ENCODE measurements at places on chromosomes 6 and 20. TPM values are rescaled to one million over a fixed set of nuclear protein-coding genes. Genes with fewer than 3 reads are reported as not detected.

DNA sequence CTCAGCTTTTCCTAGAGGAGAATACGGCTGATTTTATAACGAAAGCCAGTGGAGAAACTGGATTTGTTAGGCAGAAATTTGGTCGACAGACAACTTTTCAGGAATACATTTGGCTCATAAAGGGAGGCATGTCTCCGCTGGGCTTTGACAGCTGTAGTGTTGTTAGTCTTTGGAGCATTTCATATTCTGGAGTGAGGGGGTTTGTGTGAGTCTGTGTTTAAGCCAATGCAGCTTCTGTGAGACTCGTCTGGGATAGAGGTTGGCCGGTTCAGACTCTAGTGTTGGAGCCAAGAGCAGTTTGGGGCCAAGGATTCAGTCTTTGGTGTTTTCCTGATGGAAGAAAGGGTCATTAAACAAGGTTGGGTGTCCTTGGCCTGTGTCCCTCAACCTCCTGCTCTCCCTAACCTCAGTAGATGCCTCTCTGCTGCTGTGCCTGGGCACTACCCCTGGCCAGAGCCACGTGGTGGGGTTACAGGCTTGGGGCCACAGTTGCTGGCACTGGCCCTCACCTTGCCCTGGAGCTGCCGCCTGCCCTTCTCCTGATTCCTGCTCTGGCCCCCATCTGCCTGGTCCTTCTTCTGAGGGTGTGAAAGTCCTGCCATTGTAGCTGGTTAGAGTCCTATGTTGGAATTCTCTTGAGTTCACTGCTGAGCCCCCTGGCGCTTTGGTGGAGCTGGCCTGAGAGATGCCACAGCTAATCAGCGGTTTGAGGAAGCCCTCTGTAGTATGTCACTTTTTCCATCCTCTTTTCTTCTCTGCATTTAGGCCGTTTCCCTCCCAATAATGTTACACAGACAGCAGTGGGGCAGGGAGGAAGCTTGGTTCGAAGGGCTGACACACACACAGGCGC lies 6.9 kb downstream of the PTK7 start:
- H3K27me3 ChIP-seq = no peaks in the 10 kb centered on the region
- no peaks in the 10 kb centered on the region for H3K36me3 ChIP-seq
- no peak overlapping the region for H3K27ac ChIP-seq
- DNase-seq = no peak
- H3K4me3 ChIP-seq = no peak overlapping the region

The SALL4 gene
- total RNA-seq = not detected

DNA sequence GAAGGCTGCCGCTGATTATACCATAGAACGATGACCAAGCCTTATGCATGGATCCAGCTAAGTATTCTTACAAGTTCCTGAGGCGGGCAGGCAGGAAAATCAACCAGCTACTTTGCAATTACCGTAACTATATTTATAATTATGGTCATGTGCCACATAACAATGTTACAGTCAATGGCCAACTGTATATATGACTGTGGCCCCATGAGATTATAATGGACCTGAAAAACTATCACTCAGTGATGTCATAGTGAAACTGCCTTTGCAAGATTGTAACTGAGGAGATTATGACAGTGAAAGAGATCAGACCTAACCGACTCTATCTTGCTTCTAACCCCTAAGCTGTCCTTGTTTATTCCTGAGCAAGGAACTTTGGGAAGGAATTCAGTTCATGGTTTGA lies 33.1 kb upstream of the FAM135A start:
- DNase-seq = no peak
- H3K27ac ChIP-seq = no peak overlapping the region
- H3K4me1 ChIP-seq = no peaks in the 10 kb centered on the region
- H3K27me3 ChIP-seq = no peaks in the 10 kb centered on the region
- no peak overlapping the region for H3K4me3 ChIP-seq

The PRRT1 gene
- total RNA-seq = not detected

DNA sequence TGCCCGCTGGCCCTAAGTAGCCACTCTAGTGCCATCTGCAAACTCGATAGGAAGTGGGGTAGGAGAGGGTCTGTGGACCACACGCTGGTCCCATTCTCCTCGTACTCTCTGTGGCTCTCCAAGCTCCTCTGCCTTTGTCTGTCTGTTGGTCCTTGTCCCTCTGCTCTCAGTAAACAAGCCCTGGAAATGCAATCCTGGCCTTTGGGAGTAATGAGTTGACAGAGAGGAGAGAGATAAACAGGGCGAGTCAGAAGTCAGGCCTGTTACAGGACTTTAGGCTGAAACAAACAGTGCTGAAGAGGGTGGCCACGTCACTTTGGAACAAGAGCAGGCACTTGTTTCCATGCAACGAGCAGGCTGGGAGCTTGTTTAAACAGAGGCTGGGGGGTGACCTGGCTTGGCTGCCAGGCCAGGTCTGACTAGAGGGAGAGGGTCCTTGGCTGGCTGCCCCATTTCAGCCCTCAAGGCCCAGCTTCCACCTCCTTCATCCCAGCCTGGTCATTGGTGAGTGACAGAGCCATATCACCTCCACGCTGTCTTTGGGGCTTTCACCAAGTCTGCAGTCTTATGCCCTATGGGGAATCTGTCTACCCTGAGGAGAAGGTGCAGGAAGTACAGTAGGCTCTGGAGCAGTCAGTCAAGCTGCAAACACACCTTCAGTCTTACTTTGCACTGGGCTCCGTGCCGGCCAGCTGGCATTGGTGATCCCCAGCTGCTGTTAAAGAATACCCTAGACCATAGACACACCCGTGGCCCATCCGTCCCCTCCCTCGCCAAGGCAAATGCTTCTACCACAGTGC lies 22.6 kb downstream of the FOXP4 start:
- peaks cover 8% of the 10 kb centered on the region for H3K4me1 ChIP-seq
- H3K4me3 ChIP-seq = no peak overlapping the region
- no peak for DNase-seq
- H3K36me3 ChIP-seq = peaks cover 7% of the 10 kb centered on the region
- no peaks in the 10 kb centered on the region for H3K27me3 ChIP-seq

DNA sequence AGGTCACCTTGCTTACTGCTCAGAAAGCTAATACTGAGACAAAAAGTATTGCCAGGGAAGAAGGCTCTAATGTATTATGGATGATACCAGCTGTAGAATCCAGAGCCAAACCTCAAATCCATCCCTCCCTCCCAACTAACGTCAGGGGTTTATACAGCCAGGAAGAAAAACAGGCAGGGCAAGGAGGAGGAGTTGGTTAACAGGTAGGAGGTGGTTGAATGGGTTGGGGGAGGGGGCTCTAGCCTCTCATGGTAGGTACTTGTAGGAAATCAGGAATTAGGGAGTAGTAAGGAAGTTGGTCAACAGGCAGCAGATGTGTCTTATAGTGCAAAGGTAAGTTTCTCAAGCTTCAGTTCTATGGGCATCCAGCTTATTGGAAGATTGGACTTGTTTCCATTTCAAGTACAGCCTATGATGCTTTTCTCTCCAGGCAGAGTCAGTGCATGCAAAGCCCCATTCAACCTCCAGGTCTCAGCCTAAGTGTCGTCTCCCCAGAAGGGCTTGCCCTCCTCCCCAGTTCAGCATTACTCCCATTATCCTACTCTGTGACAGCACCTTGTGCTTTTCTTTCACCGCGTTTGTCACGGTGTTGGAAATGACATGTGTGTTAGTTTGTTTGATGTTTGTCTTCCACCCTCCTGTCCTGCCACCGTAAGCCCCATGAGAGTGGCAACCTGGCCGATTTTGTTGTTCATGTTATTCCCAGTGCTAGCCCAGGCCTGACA lies 38.1 kb downstream of the PNLDC1 start:
- no peak for DNase-seq
- no peak overlapping the region for H3K27ac ChIP-seq
- H3K27me3 ChIP-seq = no peaks in the 10 kb centered on the region

- DNase-seq = no peak
- H3K4me1 ChIP-seq = no peaks in the 10 kb centered on the region
- H3K27ac ChIP-seq = no peak overlapping the region
- no peak overlapping the region for H3K4me3 ChIP-seq
- H3K27me3 ChIP-seq = no peaks in the 10 kb centered on the region
These were observed 380.9 kb upstream of the RGS17 start for GRCh38 chr6:153511896-153512496.

- no peaks in the 10 kb centered on the region for H3K27me3 ChIP-seq
- H3K36me3 ChIP-seq = no peaks in the 10 kb centered on the region
- H3K27ac ChIP-seq = no peak overlapping the region
- H3K4me3 ChIP-seq = no peak overlapping the region
These were observed 101.6 kb downstream of the LINC00237 start for GRCh38 chr20:21004386-21005076.

- H3K4me3 ChIP-seq = peak overlapping the region; percentile 38
- peaks cover 57% of the 10 kb centered on the region for H3K4me1 ChIP-seq
- peak; percentile 40 for DNase-seq
- no peaks in the 10 kb centered on the region for H3K36me3 ChIP-seq
- peak overlapping the region; percentile 98 for H3K27ac ChIP-seq
These were observed 4.7 kb downstream of the BICRAL start for GRCh38 chr6:42786525-42786985.

The PHACTR1 gene
- total RNA-seq = 0.13 TPM

- no peaks in the 10 kb centered on the region for H3K4me1 ChIP-seq
- H3K27me3 ChIP-seq = no peaks in the 10 kb centered on the region
- no peak overlapping the region for H3K27ac ChIP-seq
- DNase-seq = peak; percentile 15
These were observed 827.7 kb downstream of the MAFB start for GRCh38 chr20:39861381-39861780.

DNA sequence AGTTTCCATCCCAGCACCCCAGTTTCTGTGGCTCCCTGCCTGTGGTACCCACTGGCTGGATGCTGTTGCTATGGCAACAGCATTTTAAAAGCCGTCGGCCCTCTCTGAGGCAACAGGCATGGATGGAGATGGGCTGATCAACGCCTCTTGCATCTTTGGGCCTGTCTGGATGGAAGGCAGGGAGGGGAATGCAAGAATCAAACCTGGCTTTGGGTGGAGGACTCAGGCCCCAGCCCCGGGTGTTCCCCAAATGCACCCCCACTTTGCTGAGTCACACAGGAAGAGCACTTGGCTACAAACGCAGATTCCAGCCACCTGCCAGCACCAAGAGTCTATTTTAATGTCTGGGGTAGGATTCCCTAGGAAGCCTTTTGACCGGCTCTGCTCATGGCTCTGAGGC lies 45.7 kb upstream of the TGM2 start:
- H3K27ac ChIP-seq = no peak overlapping the region
- no peak overlapping the region for H3K4me3 ChIP-seq
- peaks cover 11% of the 10 kb centered on the region for H3K4me1 ChIP-seq

DNA sequence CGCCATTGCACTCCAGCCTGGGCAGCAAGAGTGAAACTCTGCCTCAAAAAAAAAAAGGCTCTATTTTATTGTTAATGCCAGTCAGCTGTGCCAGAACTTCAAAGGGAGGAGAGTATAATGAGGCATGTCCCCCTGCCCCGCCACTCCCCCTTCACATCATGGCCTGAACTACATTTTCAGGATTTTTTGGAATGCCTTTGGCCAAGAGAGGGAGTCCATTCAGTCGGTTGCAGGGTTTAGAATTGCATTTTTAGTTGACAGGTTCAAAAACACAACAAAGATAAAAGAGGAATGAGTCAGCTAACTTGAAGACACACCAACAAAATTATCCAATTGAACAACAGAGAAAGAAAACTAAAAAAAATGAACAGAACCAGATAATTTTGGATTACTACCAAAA lies 59.1 kb downstream of the CEP43 start:
- H3K27ac ChIP-seq = no peak overlapping the region
- no peaks in the 10 kb centered on the region for H3K36me3 ChIP-seq
- no peak overlapping the region for H3K4me3 ChIP-seq
- H3K27me3 ChIP-seq = no peaks in the 10 kb centered on the region
- DNase-seq = no peak

DNA sequence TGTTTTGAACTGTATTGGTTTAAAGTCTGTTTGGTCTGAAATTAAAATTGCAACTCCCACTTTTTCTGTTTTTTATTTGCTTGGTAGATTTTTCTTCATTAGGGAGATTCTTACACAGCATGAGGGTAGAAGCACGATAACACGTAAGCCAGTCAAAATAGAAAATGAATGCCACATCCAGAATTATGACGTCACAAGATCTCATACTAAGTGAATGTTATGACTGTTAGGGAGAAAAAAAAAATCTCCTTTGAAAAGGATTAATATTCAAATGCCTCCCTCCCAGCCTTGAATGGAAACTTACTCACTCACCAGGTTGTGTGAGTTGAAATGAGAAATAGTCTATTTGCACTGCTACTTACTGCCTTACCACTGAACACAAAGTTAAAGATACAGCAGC lies 670.8 kb downstream of the TFAP2A start:
- no peak overlapping the region for H3K4me3 ChIP-seq
- no peaks in the 10 kb centered on the region for H3K36me3 ChIP-seq
- no peaks in the 10 kb centered on the region for H3K27me3 ChIP-seq
- no peak for DNase-seq
- no peaks in the 10 kb centered on the region for H3K4me1 ChIP-seq

The HNF4A gene
- 0.51 TPM for total RNA-seq

The LY6G6F gene
- not detected for total RNA-seq

DNA sequence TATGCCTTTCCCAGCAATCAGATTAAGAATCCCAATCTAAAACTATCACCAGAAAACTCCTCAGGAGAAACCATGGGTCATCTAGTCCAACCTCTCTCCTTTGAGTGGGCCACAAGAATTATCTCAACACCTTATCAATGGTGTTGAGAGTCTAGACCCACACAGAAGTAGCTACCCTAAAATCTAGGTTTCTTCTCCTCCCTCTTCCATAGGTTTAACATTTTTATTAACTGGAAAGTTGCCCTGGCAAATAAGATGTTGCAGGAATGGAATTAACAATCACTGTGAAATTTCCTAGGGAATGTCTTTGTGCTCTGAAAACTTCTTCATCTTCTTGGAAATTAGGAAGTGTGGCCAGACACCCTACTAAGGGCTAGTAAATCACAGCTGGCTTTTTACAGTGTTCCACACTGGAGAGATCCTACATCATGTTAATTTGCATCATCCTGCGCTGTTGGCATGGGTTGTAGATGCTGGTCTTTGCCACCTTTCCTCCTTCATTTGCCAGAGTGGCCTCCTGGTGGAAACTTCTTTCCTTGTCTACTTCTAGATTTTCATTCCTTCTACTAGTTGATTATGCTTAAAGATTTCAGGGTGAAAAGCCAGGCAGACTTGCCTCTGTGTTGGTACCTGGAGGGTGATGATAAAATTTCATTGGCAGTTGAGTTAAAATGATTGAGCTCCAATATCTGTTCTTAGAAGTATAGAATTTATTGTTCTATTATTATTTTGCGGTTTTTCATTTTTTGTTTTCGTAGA lies 2.7 kb downstream of the TNFAIP3 start:
- no peaks in the 10 kb centered on the region for H3K36me3 ChIP-seq
- no peak for DNase-seq
- no peak overlapping the region for H3K4me3 ChIP-seq
- H3K4me1 ChIP-seq = peaks cover 54% of the 10 kb centered on the region
- H3K27ac ChIP-seq = peak overlapping the region; percentile 42
